CD4-positive, alpha-beta T cell treated with Interleukin-1 beta for 1 hour (primary cell): ENCODE measurements at places on chromosomes 13 and 19.

- no peak for DNase-seq
These were observed 12.0 kb upstream of the FBXL3 start for GRCh38 chr13:77038907-77039480.

DNA sequence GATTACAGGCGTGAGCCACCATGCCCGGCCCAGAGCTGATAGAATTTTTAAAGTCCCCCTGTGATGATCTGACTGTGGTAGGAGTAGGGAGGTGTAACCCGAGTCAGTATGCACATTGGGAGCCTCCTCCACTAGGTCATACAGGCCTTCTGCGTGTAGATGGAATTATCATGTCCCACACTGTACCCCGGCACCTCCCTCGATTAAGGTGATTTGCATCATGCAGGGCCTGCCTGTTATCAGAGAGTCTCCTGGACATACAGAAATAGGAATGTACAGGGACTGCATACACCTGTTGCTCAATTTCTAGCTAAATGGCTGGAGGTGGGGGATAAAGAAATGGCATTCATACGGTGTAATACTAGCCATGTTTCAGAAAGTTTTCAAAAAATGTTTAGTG, 922 bp upstream of the ERVK3-1 start:
- no peak for DNase-seq

DNA sequence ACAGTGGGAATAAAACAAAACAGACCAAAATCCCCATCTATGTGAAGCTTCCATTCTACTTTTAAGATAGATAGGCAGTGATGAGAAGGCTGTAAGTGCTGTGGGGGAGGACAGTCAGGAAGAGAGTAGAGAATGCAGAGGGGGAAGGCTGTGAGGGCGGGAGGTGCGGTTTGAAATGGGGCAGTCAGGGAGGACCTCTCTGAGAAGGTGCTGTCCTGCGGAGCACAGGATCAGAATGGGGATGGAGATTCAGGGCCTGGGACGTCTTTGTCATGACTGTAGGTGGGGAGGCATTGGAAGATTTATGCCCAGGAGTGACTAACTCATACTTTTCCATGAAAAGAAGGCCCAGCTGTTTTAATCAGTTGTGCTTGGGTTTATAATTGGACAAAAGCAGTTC, 3.9 kb upstream of the GPR183 start:
- no peak for DNase-seq

DNA sequence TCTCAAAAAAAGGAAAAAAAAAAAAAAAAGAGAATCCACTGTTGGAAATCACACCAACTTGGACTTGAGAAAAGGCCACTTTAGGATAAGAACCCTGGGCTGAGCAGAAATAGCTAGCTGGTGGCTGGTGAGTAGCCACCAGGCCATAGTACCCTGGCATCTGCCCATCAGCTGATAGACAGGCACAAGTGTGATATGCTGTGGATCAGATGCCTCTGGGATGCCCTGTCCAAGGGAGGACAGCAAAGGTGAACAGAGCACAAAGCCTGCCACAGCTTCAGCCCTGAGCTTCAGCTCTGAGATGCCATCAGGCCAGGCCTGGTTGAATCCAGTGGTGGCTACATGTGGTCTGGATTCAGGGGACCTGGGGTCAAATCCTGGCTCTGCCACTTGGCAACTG, 8.7 kb downstream of the SIRT2 start:
- no peak for DNase-seq

DNA sequence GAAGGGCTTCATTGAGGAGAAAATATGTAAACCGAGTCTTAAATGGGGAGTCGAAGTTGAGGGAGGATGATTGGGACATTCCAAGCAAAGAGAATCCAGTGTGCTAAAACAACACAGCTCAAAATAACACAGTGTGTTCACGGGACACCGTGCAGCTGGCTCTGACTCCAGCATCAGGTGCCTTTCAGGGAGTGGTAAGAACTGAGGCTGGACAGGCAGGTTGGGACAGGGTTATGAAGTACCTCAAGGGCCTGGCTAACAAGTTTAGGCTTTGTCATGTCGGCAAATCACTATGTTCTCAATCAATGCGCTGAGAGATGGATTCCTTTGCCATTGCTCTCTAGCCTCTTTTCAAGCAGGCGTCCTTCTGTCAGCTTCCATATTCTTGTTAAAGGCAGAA, 27.5 kb upstream of the WDFY2 start:
- no peak for DNase-seq

DNA sequence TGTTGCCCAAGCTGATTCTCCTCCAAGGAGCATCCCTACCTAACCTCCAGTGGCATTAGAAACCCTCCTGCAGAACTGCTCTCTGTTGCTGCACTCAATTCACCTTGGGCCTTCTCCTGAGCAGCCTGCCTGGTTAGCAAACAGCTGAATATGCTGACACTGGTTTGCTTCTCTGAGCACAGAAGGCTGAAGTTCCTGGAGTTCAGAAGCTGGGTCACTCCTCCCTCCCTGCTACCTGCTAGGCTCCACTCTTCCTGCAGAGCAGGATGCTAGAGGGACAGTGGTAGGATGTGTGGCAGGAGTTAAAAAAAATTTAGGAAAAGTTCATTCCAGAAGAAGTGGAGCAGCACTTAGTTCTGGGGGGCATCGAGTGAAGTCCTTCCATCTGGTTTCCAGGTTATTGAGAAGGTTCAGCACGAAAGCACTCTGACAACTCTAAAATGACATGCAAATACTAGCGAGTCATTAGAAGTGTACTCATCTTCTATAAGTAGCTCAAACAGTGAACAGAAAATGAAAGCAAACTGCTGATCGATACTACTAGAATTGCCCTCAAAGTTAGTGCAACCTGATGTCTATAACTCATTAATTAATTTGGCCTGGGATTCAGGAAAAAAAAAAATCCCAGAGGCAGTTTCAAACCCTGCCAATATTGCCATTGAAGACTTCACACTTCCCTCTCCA, 293.7 kb downstream of the POU4F1 start:
- no peak for DNase-seq

DNA sequence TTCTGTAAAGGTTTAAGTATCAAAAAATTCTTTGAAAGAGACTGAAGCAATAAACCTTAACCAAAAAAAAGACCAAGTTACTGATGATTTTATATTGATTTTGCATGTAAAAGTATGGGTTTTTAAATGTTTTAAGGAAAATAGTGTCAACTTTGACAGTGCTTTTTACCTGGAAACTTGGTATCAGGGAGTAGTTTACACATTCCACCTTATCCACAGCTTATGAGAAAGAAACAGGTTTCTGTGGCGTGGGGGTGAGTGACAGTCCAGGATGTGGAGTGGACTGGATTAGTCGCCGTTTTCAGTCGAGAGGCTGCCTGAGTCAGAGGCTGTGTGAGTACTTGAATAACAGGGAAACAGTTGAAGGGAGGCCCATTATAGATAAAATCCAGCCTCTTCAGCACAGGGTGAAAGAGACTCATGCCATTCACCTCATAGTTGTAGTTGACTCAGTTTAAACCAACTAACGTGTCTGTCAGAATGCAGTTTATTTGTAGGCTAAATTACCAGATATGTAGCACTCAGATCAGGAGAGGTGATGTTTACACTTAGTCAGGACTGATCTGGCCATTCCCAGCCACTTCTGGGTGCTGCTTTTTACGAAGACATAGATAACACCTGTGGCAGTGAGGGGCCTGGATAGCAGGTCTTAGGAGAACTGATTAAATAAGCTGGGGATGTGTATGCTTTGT, 595 bp upstream of the GPR183 start:
- peak; percentile 57 for DNase-seq

DNA sequence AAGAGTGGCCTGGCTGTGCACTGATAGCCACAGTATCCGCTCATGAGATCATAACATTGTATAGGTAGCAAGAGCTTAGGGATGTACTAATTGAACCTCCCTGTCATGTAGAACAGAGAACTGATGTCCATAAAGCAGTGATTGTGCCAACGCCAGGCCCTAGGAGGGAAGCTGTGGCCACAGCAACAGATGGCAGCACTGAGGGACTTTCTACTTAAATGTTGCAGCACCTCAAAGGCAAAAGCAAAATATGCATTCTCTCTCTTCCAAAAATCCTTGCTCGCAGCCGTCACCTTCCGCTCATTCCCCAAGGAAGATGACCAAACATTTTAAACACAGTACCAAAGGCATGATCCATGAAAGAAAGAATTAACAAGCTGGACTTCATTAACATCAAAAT, 32.3 kb downstream of the COL4A1 start:
- no peak for DNase-seq

GRCh38 chr13:113365583-113365970, 1.6 kb upstream of the GRTP1 start:
- DNase-seq, result no peak
